ENCODE measurements at places on chromosomes 2 and 18.

GRCh38 chr18:48983793-48984437 lies 33.1 kb upstream of the SMAD7 start:
- DNase-seq: no peak

- DNase-seq: peak; percentile 56
These were observed 66.3 kb upstream of the TCF7L1 start for GRCh38 chr2:85066874-85067351.

DNA sequence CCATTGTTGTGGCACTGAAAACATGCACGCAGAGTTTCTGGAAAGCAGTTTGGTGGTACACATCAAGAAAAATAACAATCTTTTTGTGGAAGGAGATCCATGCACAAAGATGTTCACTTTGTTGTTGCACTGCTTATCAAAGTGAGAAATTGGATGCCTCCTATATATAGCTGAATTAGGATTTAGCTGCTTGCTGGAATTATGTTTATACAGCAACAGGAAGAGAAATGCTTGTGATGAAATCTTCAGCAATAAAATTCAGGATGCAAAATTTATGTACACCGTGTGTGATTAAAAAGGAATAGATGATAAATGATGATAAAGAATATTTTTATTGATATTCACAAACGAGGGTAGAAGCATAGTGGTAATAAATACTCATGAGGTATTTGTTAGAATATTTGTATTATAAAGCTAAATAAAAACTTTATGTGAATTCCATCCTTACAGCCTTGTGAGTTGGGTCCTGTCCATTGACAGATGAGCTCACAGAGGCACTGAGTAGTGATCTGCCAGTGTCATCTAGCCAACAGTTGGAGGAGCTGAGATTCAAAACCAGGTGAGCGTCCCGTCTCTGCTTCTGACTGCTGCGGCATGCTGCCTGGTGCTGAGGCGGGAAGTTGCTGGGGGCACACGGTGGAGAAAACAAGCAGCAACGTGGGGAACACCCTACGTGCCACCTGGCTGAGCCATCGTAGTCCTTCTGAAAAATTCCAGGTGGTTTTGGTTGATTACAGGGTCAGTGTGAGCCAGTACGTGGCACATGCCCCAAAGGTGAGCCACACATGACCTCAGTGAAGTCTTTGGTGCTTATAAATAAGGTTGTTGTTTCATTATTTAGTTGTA lies 80.2 kb downstream of the ASAP2 start:
- no peak for DNase-seq

GRCh38 chr2:115122701-115123100 lies 680.3 kb downstream of the DPP10 start:
- no peak for DNase-seq

DNA sequence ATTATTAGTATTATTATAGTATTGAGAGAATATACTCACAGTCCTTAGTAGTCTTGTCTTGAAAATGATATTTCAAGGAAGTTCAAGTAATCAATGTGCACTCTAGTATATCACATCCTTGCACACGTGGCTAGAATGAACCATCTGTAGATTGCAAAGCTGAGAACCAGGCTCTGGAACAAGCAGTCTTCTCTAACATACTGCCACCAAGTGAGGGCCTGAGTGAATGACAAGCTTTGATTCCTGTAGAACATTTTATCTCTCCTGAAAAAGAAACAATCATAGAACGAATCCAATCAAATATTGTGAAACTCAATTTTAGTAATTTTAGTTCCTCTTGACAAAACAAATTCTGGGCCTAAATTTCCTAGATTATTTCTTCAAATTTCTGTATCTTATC lies 55.3 kb upstream of the SULT1C3 start:
- no peak for DNase-seq

GRCh38 chr2:74632209-74632938 lies 15.8 kb downstream of the M1AP start:
- DNase-seq: no peak

Data from NCI-H526 treated with DMSO at 0.1 percent for 48 hours (cell line).